ENCODE measurements at places on chromosomes 16 and 17. TPM values are rescaled to one million over a fixed set of nuclear protein-coding genes. Genes with fewer than 3 reads are reported as not detected.
A peak's percentile ranks its signal among the peaks of the same experiment; 100 is the strongest.

AARSD1 gene
- total RNA-seq = 38.6 TPM

- peak; percentile 55 for DNase-seq
Measured at GRCh38 chr17:21061971-21062526, 19.2 kb upstream of the USP22 start.

- DNase-seq = no peak
Measured at GRCh38 chr17:10631048-10631700, 25.9 kb downstream of the MYH3 start.

IST1 gene
- 134 TPM for total RNA-seq

- DNase-seq = no peak
Measured at GRCh38 chr16:5551909-5552308, 454.3 kb upstream of the EEF2KMT start.

- no peak for DNase-seq
Measured at GRCh38 chr16:81686391-81687130, 92.5 kb upstream of the PLCG2 start.

DNA sequence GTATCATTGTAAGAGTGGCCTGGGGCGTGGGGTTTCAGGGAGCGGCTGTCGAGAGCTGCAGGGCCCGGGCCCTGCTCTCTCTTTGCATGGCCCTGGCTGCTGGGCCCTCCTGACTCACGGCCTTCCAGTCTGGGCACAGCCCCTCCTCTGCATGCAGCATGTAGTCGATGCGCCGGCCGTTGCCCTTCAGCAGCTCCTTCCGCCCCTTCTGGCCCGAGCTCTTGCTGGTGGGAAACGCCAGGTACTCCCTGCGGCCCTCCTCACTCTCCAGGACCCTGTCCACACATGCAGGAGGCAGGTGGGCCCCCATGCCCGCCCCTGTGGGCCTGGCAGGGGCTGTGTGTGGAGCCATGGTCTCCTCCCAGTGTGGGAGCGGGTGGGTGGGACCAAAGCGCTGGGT lies 50.7 kb downstream of the PRMT7 start:
- DNase-seq = no peak

Measured in GM12878 (cell line).